ENCODE measurements at places on chromosomes 3 and 15.
A peak's percentile ranks its signal among the peaks of the same experiment; 100 is the strongest.

DNA sequence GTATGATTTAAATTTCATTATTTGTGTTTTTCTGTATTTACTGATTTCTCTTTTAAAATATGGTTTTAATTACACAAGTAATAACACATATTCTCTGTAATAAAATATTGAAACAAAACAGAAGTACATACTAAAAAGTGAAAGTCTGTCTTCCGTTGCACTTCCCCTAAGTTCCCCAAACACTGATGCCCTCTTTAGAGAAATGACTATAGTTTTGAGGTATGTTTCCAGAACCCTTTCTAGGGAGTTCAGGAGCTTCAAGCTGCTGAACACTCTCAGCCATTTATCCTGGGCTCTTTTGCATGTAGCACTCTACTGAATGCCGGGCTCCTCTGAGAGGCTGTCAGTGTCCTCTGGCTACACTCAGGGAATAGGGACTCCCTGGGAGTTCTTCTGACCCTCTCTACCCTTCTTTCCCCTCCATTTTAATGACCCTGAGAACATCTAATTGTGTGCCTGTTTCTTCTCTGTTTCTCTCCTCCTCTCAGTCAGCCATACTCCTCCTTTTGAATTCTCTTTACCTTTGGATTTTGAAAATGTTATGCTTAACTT lies 60.4 kb upstream of the KCNAB1 start:
- no peak for DNase-seq

DNA sequence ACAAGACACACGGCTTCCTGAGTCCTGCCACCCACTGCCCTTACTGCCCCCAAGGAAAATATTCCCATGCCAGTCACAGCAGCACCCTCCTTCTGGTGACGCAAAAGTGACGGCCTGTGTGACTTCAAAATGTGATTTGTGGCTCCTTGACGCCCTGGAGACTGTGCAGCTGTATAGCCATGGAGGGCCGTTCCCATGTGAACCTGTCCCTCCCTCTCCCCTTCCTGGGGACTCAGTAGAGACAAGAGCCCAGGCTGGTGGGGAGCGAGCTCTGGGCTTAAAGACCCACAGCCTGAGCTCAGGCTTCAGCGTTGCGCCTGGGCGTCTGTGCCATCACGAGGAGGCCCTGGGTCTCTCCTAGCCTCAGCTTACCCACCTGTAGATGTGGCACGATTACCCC lies 78.2 kb downstream of the TOP2B start:
- no peak for DNase-seq

- no peak for DNase-seq
Measured at GRCh38 chr3:176842914-176843313, 354.4 kb downstream of the TBL1XR1 start.

DNA sequence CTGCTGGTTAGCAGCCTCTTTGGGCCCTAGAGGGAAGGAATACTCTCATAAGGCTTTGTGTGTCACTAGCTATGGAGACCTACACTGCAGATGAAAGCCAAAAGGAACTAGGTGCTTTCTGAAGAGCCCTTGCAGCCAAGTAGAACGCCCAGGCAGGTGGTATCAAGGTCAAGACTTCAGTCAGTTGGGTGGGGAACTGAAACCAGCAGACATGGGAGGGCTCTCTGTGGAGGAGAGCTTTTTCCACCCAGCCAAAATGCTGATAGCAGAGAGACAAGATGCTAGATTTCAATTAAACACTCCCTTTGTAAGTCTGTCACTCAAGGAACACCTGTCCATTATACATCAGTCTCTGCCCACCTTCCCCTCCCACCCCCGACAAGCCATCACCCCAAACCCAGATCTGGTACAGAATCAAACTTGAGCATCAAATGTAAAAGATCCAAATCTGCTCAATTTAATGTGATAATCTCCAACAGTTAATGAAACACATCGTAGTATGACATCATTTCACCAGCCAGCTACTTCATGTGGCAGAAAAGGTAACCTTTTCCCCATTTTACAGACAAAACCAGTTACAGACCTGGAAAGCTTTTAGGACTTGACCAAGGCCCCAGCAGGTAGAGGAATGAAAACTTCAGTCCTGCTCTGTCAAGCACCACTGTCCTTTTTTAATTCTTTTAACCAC lies 14.6 kb downstream of the MRPS25 start:
- no peak for DNase-seq

DNA sequence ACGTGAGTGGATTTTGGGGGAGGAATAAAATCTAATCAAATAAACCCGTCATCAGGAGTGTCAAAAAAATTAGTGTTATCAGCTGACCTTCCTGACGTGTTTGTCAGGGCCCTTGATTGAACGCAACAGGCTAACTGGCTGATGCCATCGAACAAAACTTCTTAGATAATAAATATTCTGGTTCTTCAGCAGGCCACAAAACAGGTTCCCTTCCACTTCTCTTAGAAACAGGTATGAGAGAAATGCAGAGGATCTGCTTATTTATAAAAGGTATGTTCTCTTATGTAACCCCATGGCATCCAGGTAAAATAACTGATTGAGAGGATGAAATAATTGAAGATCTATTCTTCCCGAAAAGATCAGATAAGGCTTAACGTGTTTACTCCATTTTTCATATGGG lies 7.6 kb upstream of the LRIG1 start:
- DNase-seq = no peak

DNA sequence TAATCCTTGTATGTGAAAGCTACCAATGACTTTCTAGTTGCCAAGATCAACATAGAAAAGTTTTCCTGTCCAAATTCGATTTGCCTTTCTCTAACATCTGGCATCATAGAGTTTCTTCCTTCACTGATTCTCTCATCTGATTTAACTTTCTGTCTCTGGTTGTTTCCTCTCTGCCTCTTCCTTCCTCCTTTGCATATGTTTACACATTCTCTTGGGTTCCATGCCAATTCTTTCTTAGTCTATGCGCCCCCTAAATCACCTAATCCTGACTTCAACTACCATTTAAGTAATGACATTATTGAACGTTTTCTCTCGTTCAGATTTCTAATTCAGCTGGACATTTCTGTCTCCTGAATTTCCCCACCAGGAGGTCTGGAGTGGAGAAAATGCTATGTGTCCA lies 561.9 kb upstream of the TGFBR2 start:
- no peak for DNase-seq

- DNase-seq = no peak
Measured at GRCh38 chr15:45134682-45135604, 5.1 kb downstream of the DUOX1 start.

DNA sequence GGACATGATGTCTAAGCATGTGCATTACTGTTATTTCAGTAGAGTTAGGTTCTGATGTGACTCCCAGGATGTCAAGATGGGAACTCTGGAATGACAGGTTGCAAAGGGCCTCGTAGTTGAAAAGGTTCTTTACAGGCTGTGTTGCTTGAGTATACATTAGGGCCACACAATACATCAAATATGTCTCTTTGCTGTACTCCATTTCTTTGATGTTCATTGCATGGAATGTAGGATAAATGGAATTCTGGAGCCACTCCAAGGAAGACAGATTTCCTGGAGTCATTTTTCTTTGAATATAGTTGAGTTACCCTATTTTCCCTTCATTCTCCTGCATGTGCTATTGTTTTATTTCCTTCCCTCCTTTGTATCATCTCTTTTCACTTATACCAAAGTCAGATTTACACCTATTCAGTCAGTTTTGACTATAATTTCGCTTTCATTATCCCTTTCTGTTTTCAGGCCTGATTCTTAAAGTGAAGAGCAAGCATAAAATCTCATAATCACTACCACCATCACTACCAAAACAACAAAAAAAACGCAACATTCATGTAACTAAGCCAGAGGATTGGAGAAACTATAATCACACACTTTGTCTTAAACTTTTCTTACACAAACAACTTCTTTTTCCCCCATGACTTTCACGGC lies 61.2 kb upstream of the PTX3 start:
- no peak for DNase-seq

DNA sequence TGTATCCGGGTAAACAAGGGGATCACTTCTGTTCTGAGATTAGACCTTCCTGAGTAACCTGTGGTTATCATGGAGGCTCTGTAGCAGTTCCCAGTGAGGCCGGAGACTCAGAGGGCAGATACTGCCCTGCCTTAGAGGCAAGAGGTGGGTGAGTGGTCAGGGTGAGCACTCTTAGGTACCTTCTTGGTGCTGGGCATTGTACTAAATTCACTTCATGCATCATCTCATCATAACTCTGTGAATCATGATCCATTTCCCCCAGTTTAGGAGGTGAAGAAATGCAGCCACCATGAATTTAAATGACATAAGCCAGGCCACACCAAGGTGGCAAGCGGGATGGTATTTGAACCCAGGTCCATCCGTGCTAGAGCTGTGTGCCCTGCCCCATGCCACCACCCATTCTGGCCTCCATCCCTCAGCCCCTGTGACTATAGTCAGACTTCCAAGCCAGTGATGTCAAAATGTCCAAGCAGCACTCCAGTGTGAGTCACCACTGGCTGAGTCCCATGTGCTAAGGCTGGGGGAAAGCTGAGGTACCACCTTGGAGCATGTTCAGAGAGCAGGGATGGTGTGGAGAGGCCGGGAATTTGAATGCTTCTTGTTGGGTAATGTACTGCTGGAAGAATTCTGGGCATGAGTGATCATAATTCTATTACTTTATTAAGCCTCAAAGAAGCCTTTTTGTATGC lies 88.8 kb downstream of the EPHB1 start:
- DNase-seq = no peak

GRCh38 chr3:54356261-54357045 lies 234.1 kb downstream of the CACNA2D3 start:
- no peak for DNase-seq

- peak; percentile 64 for DNase-seq
Measured at GRCh38 chr3:4350789-4351163, 47.6 kb downstream of the SETMAR start.

DNA sequence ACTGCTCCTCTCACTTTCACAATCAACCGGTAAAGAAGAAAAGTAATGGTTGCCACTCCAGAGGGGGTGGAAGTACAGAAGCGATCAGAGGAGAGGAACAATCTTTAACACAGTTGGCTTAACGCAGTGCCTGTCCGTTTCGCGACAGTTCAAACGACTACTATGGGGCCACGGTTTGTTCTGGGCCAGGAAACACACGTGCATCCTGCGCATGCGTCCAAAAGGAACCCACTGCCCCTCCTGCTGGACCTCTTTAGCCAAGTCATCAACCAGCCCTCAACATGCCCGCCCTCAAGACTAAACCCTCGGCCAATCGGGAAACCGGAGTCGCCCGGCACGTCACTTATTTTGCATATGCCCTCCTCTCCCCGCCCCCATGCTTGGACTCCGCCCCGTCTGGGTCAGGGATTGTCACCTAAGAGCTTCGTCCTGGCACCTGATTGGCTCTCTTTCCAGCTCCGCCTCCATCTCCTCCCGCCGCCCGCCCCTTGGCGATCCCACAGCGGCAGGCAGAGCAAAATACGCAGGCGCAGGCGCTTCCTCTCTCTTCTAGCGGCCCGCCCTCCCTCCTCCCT lies 345 bp upstream of the CDV3 start:
- DNase-seq = peak; percentile 77

- DNase-seq = no peak
Measured at GRCh38 chr15:76912430-76912829, 7.3 kb upstream of the SCAPER start.

DNA sequence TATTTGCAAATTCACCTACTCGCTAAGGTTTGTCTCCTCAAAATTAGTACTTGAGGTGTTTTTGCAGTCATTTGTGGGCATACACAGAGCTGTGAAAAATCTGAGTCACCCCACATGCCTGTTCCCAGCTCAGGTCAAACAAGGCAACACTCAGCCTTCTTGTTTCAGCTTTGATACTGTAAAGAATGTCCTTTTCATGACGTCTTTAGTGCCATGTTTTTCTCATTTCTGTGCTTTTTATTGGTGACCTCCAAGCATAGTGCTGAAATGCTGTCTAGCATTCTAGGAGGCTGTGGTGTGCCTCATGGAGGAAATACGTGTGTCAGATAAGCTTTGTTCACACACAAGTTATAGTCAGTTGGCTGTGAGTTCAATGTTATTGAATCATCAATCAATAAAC lies 8.8 kb downstream of the CAPN3 start:
- no peak for DNase-seq

- peak; percentile 33 for DNase-seq
Measured at GRCh38 chr3:57060089-57060821, at the start of gene SPATA12. SPATA12 (plus strand) TSS chr3:57060664; CDS start chr3:57073695, 13,031 bp downstream.

DNA sequence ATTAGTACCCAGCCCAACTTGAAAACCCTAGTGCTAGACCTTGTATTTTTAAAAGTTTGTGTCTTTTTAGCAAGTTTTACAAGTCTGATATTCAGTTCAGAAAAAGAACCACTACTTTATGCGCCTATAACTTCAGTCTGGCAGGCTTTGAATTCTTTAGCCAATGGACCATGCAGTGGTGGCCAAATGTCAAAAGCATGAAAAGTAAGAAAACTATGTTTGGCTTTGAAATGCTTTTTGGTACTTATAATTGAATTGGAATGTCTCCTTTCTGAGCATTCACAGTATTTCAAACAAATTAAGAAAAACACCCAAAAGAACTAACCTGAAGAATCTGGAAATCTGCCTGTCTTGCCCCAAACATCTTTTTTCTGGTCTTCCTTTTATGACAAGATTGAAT lies 12.8 kb downstream of the WDR48 start:
- no peak for DNase-seq

GRCh38 chr15:82830427-82831173 lies 21.2 kb downstream of the WHAMM start:
- DNase-seq = no peak

GRCh38 chr15:100279446-100279845 lies 62.3 kb downstream of the ADAMTS17 start:
- no peak for DNase-seq

GRCh38 chr3:171192176-171192854 lies 165.8 kb upstream of the SLC2A2 start:
- no peak for DNase-seq

GRCh38 chr15:80098341-80098740 lies 38.9 kb downstream of the ZFAND6 start:
- DNase-seq = no peak

DNA sequence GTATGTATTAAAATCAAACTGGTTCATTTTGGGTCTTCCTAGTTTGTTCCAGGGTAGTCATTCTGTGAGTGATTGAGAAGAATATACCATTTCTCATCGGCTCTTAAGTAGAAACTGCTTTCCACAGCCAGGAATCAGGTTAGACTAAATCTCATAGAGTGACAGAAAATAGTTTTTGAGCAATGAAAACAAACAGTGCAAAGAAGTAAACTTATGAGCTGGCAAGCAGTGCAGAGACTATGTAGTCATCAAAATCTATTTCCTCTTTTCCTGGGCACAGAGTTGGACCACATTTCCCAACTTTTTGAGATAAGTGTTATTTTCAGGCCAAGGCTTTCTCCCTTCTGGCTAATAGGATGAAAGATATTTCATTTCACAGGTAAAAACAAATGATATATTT lies 66.5 kb downstream of the UBE3A start:
- no peak for DNase-seq

- no peak for DNase-seq
Measured at GRCh38 chr15:38401701-38402100, 52.2 kb upstream of the FAM98B start.

- DNase-seq = no peak
Measured at GRCh38 chr3:37456270-37456708, 281.9 kb upstream of the LRRFIP2 start.

DNA sequence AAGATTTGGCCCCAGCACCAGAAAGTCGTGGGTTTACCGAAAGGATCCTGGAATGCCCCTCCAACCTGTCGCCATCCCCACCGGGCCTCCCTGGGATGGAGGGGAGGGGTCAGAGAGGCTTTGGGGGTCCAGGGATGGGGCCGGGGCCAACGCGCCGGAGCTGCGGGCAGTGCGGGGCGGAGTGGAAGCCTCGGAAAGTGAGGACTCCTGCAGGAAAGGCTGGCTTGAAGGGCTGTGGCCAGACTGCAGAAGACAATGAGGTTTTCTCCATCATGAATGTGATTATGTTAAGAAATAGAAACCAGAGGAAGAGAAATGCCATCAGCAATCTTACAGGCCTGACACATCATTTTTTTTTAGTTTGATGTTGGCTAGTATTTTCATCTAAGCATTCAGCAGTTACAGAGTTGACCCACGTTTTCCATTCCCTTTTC lies 738 bp downstream of the YEATS2 start:
- peak; percentile 39 for DNase-seq
